Fibroblast of skin of right quadriceps (primary cell): ENCODE measurements at places on chromosomes 16 and 17.

GRCh38 chr16:12480286-12480685, 323.4 kb downstream of the CPPED1 start:
- DNase-seq, result no peak

DNA sequence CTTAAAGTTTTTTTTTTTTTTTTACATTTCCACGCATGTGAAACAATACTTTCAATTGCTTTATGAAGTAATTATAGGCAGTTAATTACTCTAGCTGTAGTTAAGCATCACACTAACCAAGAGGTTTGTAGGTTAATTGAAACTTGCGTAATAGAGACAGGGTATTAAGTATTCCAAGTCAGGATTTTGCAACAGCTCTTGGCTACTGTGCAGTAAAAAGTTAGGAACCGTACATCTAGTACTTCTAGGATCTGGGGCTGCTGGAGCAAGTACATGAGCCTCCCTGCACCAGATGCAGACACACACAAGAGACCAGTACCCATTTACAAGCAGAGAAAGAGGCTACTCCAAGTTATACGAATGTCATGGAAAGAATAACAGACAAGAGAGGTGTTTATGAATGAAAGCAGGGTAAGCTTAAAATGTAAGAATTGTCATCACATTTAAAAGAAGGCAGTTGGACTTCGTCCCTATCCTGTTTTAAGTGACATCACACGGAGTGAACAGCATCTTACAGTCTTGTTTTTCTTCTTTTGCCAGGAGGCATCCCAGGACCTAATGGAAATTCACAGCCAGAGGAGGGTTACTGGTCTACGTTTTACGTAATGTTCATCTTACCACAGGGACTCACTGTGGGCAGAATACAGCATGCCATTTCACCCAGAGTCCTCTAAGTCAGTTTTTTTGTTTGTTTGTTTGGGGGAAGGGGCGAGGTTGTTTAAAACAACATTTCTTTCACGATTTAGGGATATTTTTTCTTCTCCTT, 379.6 kb upstream of the PSMD7 start:
- peak; percentile 35 for DNase-seq

DNA sequence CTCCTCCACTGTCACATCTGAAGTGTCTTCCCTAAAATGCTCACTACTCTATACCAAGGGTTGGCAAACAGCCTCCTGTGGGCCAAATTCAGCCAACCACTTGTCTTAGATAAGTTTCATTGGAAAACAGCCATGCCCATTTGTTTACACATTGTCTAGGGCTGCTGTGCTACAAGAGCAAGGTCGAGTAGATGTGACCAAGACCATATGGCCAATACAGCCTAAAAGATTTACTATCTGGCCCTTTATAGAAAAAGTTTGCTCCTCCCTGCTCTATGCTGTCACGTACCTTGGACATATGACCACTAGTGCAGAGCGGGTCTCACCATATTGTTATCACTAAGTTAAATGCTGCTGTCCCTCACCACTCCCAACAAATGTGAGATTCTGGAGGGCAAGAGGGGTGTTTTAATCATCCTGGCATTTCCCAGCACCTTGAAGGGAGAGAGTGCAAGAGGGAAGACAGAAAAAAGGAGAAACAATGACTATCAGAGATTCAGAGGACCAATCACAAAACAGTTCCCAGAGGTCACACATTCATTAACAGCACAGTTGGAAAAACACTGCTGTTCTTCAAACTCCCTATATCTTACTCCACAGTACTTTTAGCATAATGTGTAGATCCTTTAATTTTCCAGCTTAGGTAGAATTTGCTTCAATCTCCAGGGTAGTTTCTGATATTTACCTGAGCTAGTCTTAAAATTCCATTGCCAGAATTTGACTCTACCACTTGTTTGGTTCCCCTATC, 13.2 kb downstream of the LSM12 start:
- no peak for DNase-seq

DNA sequence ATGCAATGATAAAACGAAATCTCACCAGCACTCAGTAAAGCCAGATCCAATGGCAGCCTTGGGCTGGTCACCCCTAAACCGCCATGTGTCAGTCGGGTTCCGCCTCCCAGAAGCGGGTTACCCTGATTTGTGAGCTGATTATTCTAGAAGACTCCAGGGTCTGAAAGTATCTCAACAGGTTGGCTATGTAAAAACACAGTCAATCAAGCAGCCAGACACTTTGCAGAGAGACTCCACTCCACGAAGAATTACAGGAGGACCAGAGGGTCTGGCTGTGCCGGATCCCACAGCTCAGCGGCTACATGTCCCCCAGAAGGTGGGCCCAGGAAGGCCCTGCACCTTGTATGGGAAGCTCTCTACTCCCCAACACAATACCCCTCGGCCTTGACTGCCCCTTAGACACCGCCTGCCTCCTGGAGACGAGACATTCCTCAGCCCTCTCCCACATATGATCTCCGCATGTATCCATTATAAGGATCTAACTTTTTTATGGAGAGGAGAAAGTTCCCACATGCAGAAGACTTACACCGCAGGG, 23.3 kb downstream of the ZFHX3 start:
- no peak for DNase-seq

- DNase-seq, result no peak
Observed at GRCh38 chr17:8941520-8941919, 24.0 kb downstream of the PIK3R5 start.

DNA sequence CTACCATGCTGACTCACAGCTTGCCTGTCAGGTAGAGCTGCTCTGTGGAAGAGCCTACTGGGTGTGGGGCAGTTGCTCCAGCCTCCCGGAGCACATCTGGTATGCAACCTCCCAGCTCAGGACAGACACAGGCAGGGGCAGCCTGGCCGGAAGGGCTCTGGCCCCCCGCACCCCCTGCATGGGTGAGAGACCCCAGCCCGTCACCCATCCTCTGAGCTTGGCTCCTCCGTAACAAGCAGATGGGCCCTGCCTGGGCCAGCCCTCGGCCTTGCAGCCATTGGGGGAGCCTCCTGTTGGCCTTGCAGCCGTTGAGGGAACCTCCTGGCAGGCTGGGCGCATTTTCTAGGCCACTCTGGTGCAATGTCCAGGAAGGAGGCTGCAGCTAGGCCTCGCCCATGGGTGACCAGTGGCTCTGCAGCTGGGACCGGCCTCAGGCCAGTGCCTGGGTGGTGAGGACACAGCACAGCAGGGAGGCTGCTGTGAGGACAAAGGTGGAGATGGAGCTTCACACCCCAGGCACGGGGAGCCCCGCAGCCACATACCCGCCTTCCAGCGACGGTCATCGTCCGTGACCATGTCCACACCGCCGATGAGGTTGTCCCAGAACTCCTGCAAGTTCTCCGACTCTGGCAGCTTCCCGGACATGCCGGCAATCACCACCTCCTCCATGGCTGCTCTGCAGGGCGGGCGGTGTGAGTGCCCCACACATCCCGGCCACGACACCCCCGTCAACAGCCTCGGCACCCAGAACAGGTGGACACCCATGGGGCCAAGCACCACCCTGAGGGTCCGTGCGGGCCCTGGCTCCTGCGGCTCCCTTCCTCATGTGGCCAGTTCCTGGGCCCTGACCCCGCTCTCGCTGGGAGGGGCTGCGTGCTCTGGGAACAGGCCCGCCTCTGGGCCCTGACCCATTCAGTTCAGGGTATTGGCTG, 2.0 kb downstream of the FASN start:
- DNase-seq, result no peak

DNA sequence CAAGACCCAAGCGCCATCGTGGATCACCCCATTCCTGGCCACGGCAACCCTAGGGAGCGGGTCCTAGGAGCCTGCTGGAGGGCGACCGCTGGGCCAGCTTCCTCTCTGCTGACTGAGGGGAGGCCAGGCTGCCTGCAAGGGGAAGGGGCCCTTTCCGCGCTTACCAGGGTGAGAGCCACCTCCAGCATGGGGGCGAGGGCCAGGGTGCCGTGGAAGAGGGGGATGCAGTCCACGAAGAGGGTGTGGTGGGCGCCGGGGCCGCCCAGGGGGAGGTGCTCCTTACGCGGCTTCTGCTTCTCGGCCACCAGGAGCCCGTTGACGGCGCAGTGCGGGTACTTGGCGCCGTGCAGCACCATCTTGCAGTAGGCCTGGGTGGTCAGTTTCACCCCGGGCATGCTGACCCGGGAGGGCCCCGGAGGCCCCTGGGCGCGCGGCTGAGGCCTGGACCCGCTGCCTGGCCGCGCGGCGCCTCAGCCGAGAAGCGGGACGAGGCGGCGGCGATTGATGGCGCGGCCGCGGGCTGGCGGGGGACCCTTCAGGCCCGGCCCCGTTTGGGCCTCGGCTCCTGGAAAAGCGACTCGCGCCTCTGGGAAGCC, 345 bp downstream of the EMC8 start:
- DNase-seq, result no peak

GRCh38 chr17:34869641-34870040, 91.6 kb downstream of the CCT6B start:
- no peak for DNase-seq

GRCh38 chr17:29138184-29138955, 41.8 kb downstream of the MYO18A start:
- DNase-seq, result peak; percentile 28

DNA sequence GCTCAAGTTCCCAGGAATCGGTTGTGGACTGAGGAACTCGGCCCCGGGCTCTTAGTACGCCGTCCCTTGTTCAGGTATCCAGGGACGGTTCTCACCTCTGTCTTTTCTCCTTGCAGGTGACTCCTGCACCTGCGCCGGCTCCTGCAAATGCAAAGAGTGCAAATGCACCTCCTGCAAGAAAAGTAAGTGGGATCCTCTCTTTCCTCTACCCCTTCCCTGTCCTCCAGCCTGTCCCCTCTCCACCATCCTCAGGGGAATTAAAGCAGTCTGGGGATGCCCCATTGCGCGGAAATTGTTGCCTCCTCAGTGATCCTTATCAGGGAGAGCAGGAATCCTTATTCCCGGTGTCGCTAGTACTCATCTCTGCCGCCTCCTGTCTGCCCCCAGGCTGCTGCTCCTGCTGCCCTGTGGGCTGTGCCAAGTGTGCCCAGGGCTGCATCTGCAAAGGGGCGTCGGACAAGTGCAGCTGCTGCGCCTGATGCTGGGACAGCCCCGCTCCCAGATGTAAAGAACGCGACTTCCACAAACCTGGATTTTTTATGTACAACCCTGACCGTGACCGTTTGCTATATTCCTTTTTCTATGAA, 585 bp downstream of the MT2A start:
- DNase-seq, result no peak

GRCh38 chr17:36501351-36501750, 14.9 kb downstream of the ZNHIT3 start:
- DNase-seq, result no peak

DNA sequence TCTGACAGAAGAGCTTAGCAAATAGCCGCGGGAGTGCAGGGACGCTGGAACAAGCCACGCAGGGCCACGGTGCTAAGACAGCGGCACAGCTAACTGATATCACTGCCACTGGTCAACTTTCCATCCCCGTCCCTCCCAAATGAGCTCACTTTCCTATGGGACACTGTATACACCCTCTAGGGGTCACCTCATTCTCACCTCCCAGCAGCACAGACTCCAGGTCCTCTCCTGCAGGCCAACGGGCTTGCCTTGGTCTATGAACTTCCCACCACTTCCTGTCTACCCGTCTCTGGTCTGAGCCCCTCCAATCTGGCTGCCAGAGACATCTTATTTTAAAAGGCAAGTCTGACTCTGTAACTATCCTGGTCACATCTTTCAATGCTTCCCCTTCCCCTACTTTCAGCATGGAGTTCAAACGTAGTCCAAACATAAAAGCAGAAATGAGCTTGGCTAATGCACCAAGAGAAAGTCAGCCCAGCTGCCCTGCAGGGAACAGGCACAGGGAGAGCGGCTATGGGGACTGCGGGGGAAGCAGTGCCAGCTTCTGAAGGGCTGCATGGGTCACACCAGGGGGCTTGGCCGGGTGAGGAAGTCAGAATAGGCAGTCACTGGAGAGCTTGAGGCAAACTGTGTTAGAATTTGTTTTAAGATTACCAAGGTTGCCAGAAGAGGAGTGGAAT, 26.3 kb upstream of the SLC38A8 start:
- DNase-seq, result no peak

DNA sequence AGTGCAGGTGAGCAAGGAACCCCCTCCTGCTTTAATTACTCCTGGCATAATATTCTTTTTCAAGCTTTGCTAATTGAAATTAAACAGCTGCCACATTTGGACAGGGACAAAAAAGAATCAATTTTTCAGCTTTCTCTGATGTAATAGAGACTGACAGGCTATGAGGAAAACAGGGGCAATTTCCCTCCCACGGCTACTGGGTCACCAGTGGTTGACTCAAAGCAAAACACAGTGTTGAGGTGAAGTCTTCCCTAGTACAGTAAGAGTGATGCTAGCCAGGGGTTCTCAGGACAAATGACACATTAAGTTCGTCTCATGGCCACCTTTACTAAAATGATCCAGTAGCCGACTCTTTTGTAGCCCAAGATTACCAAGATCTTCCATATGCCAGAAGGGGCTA, 38.6 kb upstream of the PMFBP1 start:
- no peak for DNase-seq

GRCh38 chr17:76528528-76529223, 8.8 kb downstream of the CYGB start:
- DNase-seq, result no peak

GRCh38 chr17:47145351-47145750, 43.7 kb downstream of the CDC27 start:
- no peak for DNase-seq

GRCh38 chr17:81543339-81543675, 8.8 kb downstream of the FAAP100 start:
- no peak for DNase-seq

GRCh38 chr16:84574191-84574590, 43.7 kb downstream of the COTL1 start:
- DNase-seq, result no peak

DNA sequence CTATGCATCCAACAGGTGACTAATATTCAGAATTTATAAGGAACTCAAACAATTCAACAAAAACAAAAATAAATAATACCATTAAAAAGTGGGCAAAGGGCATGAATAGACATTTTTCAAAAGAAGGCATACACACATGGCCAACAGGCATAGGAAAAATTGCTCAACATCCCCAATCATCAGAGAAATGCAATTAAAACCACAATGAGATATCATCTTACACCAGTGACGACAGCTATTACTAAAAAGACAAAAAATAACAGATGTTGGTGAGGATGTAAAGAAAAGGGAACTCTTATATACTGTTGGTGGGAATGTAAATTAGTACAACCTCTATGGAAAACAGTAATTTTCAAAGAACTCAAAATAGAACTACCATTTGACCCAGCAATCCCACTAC, 250.4 kb upstream of the N4BP1 start:
- no peak for DNase-seq

DNA sequence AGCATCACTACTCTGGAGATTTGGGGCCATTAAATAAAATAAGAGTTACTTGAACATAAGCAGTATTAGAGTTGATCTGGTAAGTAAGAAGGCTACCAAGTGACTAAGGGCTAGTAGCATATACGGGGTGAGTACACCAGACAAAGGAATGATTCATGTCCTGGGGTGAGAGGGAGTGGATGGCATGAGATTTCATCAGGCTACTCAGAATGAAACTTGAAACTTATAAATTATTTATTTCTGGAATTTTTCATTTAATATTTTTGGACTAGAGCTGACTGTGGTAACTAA, 2.3 kb downstream of the SLFN5 start:
- DNase-seq, result peak; percentile 91

- DNase-seq, result no peak
Observed at GRCh38 chr17:67982686-67983382, 13.4 kb downstream of the C17orf58 start.

GRCh38 chr16:66240631-66241395, 125.7 kb upstream of the CDH5 start:
- peak; percentile 36 for DNase-seq

- DNase-seq, result no peak
Observed at GRCh38 chr17:3025421-3026124, 37.8 kb downstream of the OR1D5 start.

- DNase-seq, result no peak
Observed at GRCh38 chr16:51237861-51238378, 86.8 kb upstream of the SALL1 start.

- DNase-seq, result no peak
Observed at GRCh38 chr17:37361543-37361942, 14.2 kb upstream of the C17orf78 start.
